Activated naive CD4-positive, alpha-beta T cell (primary cell): ENCODE measurements at places on chromosomes 5 and 9.

- DNase-seq, result no peak
Measured at GRCh38 chr9:83220730-83221129, 157.8 kb upstream of the RASEF start.

- no peak for DNase-seq
Measured at GRCh38 chr5:96933764-96934707, 1.8 kb upstream of the LNPEP start.

GRCh38 chr5:34564710-34565235, 91.4 kb upstream of the RAI14 start:
- DNase-seq, result no peak

- DNase-seq, result no peak
Measured at GRCh38 chr9:35664531-35665470, at the start of gene ARHGEF39. ARHGEF39 (minus strand) TSS chr9:35665195; CDS start chr9:35665169, 26 bp downstream.

DNA sequence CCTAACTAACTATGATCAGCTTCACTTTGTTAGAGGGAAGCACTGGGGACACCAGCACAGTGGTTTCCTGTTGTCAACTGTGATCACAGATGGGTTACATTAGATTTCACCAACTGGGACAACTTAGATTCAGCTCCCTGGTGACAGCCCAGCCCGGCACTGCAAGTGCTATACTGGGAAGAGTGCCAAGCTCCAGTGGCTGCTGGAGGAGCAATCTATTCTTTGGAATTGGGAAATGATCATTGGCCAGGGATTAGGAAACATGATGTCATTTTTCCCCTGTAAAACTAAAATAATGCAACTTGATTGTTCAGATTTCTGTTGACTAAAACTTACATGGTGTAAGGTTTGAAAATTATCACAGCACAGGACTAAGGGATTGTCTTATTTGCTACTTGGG, 33.2 kb downstream of the PTGR1 start:
- no peak for DNase-seq

DNA sequence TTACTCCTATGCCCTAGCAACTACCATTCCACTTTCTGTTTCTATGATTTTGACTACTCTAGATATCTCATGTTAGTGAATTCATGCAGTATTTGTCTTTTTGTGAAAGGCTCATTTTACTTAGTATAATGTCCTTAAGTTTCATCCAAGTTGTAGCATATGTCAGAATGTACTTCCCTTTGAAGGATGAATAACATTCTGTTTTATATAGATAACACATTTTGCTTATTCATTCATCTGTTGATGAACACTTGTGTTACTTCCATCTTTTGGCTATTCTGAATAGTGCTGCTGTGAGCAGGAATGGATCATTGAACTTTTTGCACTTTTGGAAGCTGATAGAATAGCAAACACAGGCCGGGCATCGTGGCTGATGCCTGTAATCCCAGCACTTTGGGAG, 140.2 kb upstream of the MYO10 start:
- no peak for DNase-seq

DNA sequence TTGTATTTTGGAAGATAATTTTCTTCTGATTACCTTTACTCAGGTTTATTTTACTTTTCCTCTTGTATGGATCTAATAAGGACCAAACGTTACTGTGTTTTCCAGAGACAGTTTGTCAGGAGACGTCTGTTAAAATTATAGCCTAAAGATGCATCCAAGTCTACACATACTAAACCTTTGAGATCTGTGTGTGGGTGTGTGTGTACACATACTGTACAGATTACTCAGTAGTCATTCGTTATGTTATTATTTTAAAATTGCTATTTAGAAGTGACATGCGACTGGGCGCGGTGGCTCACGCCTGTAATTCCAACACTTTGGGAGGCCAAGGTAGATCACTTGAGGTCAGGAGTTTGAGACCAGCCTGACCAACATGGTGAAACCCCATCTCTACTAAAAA, 51.6 kb upstream of the CNTLN start:
- no peak for DNase-seq

- DNase-seq, result no peak
Measured at GRCh38 chr9:78493166-78493742, 196.3 kb downstream of the PSAT1 start.

GRCh38 chr9:126682113-126682810, 68.5 kb downstream of the LMX1B start:
- DNase-seq, result no peak

GRCh38 chr9:89527084-89527483, 29.2 kb upstream of the SEMA4D start:
- DNase-seq, result no peak

- DNase-seq, result no peak
Measured at GRCh38 chr9:20426019-20426418, 196.3 kb downstream of the MLLT3 start.
